Mucosa of descending colon (tissue), 3 donors: ENCODE measurements at places on chromosomes 2 and 18.

GRCh38 chr2:24507549-24507948 is 16.5 kb downstream of the NCOA1 start:
- no peak for DNase-seq

DNA sequence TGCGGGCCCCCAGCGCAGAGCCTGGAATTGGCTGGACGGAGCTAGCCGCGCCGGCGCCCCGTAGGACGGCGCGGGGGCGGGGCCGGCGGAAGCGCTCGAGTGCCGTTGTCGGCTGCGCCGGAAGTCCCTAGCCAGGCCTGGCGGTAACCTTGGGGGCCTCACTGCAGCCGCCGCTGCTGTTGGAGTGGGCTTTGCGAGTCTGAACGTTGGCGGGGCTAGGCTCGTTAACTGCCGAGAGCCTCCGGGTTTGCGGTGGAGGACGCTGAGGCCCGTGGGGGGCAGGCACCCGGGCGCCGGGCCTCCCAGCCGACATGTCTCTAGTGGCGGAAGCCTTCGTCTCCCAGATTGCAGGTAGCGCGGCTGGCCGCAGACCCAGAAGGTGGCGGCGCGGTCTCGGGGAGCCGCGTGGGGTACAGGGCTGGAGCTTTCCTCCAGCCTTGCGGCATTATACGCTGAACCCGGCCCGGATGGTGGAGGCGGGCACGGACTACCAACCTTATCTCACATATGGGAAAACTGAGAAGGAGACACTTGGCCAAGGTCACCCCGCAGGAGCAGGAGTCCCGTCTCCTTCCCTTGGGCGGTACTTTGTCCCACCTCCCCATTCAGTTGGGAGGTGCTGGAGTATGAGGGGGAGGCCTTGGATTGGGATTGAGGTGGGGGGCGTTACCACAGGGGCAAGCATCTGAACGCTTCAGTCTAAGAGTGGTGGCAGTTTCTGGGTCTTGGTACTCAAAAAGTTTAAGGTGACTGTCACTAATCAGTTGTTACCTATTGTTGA is at the start of gene MTX2:
Gene MTX2, plus strand, starts transcription at position 124 of the 781 bp plus-strand sequence. Its CDS starts 188 bp downstream, at position 312.
- DNase-seq: peak; percentile 85

- DNase-seq: no peak
Observed at GRCh38 chr18:23471486-23471885, 18.4 kb downstream of the RIOK3 start.

DNA sequence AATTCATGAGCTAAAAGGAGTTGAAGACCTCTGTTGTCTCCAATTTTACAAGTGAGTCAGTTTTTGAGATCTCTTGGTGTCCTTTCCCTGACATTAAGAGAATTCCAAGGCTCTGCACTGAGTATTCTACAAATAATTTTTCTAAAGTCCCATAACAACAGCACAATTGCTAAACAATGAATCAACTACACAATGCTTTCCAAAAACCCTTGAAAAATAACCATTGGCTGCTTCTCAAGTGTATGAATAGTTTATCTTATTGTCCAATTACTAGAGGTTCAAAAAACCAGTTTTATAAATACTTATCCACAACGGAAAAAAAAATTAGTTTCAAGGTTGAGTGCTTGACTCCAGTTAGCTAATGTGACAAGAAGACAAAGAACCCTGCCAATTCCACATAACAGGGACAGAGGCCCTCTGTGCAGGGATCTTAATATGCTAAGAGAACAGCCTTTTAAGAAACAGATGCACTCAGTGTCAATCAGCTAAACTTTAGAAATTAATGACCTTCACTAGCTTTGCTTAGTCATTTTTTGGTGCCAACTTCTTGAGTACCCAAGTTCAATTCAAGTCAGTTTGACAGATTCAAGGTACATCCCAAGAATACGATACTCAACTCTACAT is 266.6 kb upstream of the CYP26B1 start:
- DNase-seq: no peak

DNA sequence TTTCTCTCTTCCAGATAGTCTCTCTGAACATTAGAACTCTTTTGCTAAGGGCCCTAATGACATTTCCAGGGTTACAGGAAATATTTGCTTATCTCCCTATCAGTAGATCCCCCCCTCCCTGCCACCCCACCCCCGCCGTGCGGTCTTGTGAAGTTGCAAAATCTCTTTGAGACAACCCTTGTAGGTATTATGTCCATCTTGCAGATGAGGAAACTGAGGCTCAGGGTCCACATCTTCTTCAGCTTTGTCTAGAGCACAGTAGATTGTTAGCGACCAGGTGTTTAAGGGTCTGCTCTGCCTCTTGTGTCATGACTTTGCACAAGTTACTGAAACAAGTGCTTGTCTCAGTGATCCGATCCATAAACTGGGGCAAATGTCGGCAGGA is 65.8 kb upstream of the GATA6 start:
- no peak for DNase-seq

DNA sequence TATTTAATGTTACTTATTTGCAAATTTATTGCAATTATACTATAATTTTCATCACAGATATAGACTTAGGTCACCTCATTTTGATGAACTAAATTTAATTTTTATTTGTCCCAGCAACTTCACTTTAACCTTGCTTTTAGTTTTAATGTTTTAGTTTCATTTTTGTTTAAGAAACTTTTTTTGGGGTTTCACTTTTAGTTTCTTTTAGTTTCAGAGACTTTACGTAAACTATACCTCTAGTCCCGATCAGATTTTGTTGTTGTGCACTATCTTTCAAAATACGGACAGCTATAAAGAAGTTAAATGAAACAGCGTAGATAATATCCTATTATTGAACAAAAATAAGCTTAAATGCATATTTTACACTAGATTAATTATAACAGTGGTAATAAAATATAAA is 460.5 kb downstream of the ERBB4 start:
- DNase-seq: no peak

GRCh38 chr18:68679528-68679927 is 35.4 kb downstream of the TMX3 start:
- no peak for DNase-seq

- no peak for DNase-seq
Observed at GRCh38 chr2:168201584-168202116, 45.7 kb downstream of the STK39 start.

DNA sequence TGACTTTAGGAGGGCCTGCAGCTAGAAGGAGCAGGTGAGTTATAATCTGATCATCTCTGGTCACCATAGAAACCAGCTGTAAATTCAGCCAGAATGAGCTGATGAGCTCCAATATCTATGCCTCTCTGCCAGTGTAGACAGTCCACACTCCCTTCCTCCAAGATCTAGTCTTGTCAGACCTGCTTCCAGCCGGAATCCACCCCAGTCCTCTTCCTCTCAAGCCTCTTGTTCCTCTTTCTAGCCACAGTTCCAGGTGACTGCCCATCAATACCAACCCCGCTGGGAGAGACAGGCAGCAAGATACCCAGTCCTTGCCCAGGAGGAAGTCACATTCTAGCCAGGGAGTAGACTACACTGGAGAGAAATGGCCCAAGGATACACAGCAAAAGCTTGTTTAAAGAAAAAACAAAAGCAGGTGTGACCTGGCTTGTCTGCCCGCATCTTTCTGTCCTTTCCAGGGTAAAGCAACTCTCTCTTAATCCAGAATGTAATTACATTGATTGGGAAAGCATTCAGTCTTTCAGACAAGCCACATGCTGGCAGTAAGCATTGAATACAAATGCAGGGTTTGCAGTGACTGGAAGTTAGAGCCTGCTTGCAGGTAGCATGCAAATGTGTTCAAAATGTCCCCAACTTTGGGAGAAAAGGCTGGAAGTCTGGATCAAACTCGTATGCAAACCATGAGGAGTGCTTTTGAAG is 9.0 kb upstream of the SLC35F6 start:
- no peak for DNase-seq

DNA sequence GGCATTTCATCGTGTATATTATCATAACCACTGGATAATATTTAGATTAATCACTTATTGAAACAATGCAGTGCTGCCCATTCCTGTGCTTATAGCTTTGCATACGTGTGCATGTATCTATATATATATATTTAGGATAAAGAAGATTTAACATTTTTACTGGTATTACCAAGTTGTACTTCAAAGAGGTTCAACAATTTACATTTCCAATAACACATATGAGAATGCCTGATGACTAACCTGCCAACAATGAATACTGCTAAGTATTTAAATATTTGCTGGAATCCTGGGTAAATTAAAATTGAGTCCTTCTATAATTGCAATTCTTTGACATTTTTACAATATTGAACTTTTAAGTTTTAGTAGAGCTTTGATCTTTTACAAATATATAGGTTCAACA is 111.4 kb downstream of the SLC39A10 start:
- DNase-seq: no peak

- DNase-seq: no peak
Observed at GRCh38 chr2:70615222-70615621, 61.6 kb upstream of the TGFA start.

GRCh38 chr2:183172220-183172887 is 48.1 kb downstream of the NUP35 start:
- no peak for DNase-seq

GRCh38 chr2:207417301-207417718 is 112.5 kb upstream of the CREB1 start:
- no peak for DNase-seq

DNA sequence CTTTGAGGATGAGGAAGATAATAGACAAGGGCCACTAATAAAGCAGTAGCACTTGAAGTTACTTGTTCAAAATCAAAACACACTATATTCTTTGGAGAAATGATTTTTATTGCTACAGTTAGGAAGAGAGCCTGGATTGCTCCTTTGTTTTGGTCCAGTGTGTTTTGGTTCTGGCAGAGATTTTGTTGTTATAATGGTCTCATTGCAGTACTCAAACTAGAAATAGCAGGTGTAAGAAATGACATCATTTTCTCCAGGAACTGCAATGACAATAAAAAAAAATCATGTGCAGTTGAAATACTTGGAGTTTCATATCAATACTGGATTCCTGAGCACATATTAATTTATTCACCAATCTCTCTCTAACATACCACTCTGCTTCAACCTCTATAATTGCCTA is 490.3 kb downstream of the CCDC85A start:
- DNase-seq: no peak

- DNase-seq: no peak
Observed at GRCh38 chr2:235070063-235070706, 118.4 kb downstream of the SH3BP4 start.

GRCh38 chr18:45517181-45517741 is 98.0 kb upstream of the SLC14A2 start:
- no peak for DNase-seq

GRCh38 chr2:197888321-197888720 is 83.9 kb downstream of the PLCL1 start:
- DNase-seq: no peak

GRCh38 chr2:150610670-150611279 is 123.3 kb upstream of the RND3 start:
- DNase-seq: peak; percentile 62

DNA sequence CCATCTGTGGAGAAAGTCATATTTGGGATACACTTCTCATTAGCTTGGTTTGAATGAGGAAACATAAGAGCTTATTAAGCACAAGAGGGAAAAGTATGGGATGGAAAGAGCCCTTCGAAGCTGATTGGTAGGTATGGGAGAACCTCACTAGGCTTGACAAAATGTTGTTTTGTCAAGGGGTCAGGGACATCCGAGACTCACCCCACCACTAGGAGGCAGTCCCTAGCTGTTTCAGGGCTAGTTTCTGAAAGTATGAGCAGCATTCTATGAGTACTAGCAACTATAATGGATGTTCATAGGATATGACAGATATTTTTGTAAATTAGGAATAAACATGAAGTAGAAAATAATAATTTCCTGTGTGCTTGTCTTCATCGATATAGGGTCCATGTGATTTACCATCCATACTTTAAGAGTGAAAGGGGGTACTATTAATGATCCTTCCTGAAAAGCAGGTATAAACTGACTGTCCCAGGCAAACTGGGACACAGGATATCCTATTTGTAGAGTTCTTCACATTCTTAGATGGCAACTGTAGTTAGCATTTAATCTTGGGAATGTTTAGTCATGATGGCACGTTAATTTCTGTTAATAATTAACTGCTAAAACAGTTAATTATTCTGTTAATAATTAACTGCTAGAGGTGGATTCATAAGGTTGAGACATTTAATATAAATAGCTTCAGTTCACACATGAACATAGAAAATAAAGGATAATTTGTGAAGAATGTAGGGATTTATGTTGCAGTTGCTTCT is 28.4 kb downstream of the OTX1 start:
- no peak for DNase-seq

DNA sequence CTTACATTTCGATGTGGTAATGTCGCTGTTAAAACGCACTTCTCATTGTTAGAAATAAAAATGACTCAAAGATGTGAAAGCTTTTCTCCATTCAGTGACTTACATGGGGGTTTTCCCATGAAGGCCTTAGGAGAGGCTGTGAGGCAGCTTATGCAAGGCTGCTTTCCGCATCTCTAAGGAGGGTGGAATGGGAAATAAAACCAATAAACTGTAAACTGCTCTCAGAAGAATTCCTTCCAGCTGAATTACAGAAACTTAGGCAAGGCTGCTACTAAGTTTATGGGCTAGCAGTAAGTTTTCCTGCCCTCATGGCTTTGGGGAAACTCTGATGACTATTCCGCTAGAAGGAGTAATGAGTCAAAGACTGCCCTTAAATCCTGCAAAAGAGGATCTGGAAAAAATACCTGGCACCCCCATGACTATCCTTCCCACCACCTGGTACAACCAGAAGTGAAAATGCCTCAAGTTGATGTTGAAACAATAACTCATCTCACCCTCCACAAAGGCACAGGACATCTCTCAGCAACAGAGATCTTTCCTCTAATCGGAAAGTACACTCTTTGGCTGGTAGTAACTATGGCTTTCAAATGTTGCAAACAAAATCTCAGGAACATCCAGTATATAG is 97.7 kb upstream of the SMAD7 start:
- no peak for DNase-seq

- no peak for DNase-seq
Observed at GRCh38 chr18:13284330-13285027, 65.9 kb downstream of the LDLRAD4 start.

DNA sequence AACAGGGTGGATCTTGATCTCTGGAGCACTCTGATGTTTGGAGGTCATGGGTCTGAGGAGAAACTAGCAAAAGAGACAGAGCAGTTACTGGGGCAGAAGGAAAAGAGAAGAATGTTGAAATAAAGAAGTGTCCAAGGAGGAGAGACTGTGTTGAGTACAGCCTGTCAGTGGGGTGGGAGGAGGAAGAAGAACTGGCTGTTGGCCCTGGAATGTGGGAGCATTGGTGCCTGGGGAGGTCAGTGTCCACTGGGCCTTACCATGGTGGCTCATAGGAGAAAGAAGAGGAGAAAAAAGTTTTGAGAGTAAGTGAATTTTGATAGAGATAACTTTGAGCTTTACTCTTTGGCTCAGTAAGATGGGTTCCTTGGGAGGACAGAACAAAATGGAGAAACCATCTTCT is 499.0 kb downstream of the TXNL1 start:
- DNase-seq: no peak

GRCh38 chr2:225207043-225207442 is 164.8 kb upstream of the DOCK10 start:
- no peak for DNase-seq

GRCh38 chr2:232502911-232503808 is 15.5 kb upstream of the ECEL1 start:
- DNase-seq: no peak
